Upper lobe of right lung (tissue), 1 donor: ENCODE measurements at places on chromosomes 7 and 10. TPM values are rescaled to one million over a fixed set of nuclear protein-coding genes. Genes with fewer than 3 reads are reported as not detected.

Gene CPA4
- not detected for total RNA-seq

Gene OPN4
- total RNA-seq = not detected

Gene RASSF4
- total RNA-seq = 40.9 TPM

Gene PDE6C
- total RNA-seq = not detected

Gene GAD2
- total RNA-seq = not detected

Gene INTS15
- total RNA-seq = 37.6 TPM

Gene KIFBP
- total RNA-seq = 21.4 TPM

DNA sequence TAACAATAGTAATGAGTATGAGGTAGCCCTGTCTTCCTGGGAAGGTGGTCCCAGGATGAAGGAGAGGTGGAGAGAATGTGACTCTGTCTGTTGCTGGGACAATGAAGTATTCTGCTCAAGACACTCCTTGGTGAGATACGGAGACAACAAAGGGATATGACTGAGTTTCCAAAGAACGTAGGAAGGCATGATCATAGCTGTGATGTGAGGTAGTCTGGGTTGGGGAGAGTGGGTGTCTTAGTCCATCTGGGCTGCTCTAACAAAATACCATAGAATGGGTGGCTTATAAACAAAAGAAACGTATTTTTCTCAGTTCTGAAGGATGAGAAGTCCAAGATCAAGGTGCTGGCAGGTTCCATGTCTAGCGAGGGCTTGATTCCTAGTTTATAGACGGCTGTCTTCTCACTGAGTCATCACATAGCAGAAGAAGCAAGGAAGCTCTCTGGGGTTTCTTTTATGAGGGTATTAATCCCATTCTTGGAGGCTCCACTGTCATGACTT is 84.9 kb upstream of the RHOBTB1 start:
- H3K4me3 ChIP-seq = no peak overlapping the region
- no peaks in the 10 kb centered on the region for H3K4me1 ChIP-seq
- no peak overlapping the region for H3K27ac ChIP-seq
- DNase-seq = no peak

DNA sequence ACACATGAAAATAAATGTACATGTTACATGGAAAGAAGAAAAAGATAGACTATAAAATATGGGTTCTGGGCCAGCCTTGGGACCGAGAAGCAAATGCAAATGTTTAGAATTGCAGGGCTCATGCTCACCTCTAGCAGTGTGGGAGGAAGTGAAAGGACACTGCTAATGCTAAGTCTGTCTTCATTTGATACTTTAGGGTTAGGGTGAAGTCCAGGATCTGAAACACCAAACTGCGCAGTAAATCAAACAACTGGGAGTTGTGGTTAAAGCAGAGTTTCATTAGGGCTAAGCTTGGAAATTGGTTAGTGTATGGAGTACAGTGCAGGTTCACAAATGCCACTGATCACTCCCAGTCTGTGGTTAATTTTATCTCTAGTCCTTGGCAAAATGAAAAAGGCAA is 73.2 kb upstream of the PDK4 start:
- H3K27me3 ChIP-seq = no peaks in the 10 kb centered on the region
- no peak overlapping the region for H3K27ac ChIP-seq
- no peaks in the 10 kb centered on the region for H3K36me3 ChIP-seq
- no peaks in the 10 kb centered on the region for H3K4me1 ChIP-seq

- H3K4me3 ChIP-seq = no peak overlapping the region
- peaks cover 4% of the 10 kb centered on the region for H3K27me3 ChIP-seq
Observed at GRCh38 chr7:159231017-159231416, 86.3 kb upstream of the VIPR2 start.

GRCh38 chr10:42973411-42973810 is 103.5 kb upstream of the RET start:
- H3K27me3 ChIP-seq = no peaks in the 10 kb centered on the region
- H3K36me3 ChIP-seq = no peaks in the 10 kb centered on the region
- no peak for DNase-seq
- no peak overlapping the region for H3K27ac ChIP-seq
- no peak overlapping the region for H3K4me3 ChIP-seq
- no peaks in the 10 kb centered on the region for H3K4me1 ChIP-seq

DNA sequence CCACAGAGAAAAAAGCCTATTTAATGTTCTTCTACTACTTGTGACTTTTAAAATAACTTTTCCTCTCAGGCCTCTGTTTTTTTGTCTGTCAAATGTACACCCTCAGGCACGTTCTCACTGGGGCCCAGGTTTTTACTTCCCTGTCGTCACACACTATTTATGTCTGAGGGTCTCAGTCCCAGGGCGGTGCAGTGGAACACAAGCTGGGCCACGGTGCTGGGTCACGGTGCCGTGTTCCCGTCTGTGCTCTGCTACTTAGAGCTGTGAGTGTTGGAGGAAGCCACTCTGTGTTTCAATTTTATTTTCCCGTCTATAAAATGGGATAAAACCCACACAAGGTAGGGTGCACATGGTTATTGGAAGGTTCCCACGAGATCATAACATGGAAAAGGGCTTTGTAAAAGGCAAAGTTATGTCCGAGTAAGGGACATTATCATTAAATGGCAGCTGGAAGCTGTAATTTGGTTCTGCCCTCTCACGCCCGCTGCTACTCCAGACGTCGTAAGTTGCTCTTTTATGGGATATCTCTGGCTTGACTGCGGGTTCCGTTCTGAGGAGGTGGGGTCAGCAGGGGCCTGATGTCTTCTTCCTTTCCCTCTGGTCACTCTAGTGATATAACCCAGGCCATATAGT is 25.2 kb downstream of the ZNF775 start:
- H3K36me3 ChIP-seq = no peaks in the 10 kb centered on the region
- peaks cover 21% of the 10 kb centered on the region for H3K4me1 ChIP-seq
- DNase-seq = no peak
- peak overlapping the region; percentile 94 for H3K27ac ChIP-seq

- DNase-seq = no peak
- no peaks in the 10 kb centered on the region for H3K36me3 ChIP-seq
- no peak overlapping the region for H3K27ac ChIP-seq
- no peak overlapping the region for H3K4me3 ChIP-seq
Observed at GRCh38 chr10:120819366-120819765, 31.8 kb upstream of the WDR11 start.

GRCh38 chr7:71165708-71166107 is 33.8 kb downstream of the GALNT17 start:
- no peaks in the 10 kb centered on the region for H3K4me1 ChIP-seq
- no peaks in the 10 kb centered on the region for H3K36me3 ChIP-seq
- no peak overlapping the region for H3K27ac ChIP-seq
- H3K27me3 ChIP-seq = no peaks in the 10 kb centered on the region
- no peak for DNase-seq

DNA sequence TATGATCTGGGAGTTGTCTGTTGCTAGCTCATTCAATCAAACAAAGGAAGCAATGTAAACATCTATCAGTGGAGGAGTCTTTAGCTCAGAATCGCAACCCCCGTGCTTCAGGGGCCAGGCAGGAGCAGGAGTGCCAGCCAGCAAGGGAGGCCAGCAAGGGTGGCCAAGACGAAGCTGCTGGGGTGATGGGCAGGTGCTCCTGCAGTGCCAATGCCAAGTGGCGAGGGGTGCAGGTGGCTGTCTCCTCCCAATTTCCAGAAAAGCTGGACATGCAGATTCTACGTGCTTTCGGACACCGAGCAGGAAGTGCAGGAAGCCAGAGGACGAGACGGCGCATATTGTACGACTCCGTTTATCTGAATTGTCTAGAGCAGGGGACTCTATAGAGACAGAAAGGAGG is 48.1 kb upstream of the EBF3 start:
- DNase-seq = no peak
- no peak overlapping the region for H3K27ac ChIP-seq
- no peak overlapping the region for H3K4me3 ChIP-seq
- H3K36me3 ChIP-seq = no peaks in the 10 kb centered on the region
